WTC11 (cell line): ENCODE measurements at places on chromosomes 6 and 20.

DNA sequence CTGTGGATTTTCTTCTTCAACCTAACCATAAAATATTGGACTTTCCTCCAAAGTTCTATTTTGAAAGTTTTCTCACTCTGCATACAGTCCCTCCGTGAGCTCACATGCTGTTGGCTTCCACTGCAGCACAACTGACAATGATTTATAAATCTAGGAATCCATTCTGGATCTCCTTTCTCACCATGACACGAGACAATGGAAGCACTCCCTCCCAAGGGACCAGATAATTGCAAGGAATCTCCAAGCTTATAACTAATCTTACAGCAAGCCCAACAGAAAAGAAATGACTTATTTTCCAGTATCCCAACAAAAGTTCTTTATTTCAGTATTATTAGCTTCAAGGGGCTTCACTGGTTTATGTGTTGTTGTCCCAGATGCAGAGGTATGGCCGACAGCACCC is 729.0 kb downstream of the RFPL4B start:
- no peaks in the 10 kb centered on the region for H3K4me1 ChIP-seq
- H3K36me3 ChIP-seq: no peaks in the 10 kb centered on the region
- no peak overlapping the region for H3K27ac ChIP-seq
- no peak for DNase-seq

- H3K36me3 ChIP-seq: no peaks in the 10 kb centered on the region
- no peaks in the 10 kb centered on the region for H3K27me3 ChIP-seq
- no peak for DNase-seq
- peaks cover 4% of the 10 kb centered on the region; the same call in 1 of the 2 replicates for H3K4me1 ChIP-seq
- peak overlapping the region; percentile 45 for H3K27ac ChIP-seq
These were observed 40.0 kb downstream of the NUDT3 start for GRCh38 chr6:34352305-34352937.

- DNase-seq: peak; percentile 70
- H3K27ac ChIP-seq: no peak overlapping the region
- no peaks in the 10 kb centered on the region for H3K27me3 ChIP-seq
- H3K36me3 ChIP-seq: no peaks in the 10 kb centered on the region
These were observed 16.1 kb downstream of the FGD2 start for GRCh38 chr6:37021356-37022129.

- H3K27ac ChIP-seq: no peak overlapping the region
- H3K4me1 ChIP-seq: peaks cover 5% of the 10 kb centered on the region
- H3K4me3 ChIP-seq: no peak overlapping the region
- no peak for DNase-seq
These were observed 36.8 kb downstream of the STK35 start for GRCh38 chr20:2138396-2138795.

DNA sequence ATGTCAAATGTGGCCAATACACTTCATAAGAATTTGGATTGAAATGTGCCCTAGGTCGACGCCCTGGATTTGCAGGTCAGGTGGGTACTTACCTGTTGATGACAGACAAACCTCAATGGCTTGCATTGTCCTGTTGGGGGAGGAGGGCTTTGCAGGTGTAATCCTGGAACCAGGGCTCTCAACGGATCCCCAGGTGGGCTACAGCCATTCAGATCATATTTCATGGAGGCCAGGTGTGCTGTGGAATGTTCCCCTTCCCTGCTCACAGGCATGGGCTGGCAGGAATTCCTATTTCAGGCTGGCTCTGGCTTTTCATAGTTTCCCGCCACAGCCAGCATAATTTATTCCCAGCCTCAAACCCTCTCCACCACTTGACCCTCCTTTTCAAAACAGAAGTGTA is 254.7 kb downstream of the SMOC2 start:
- H3K4me1 ChIP-seq: peaks cover 51% of the 10 kb centered on the region
- H3K4me3 ChIP-seq: no peak overlapping the region
- peak; percentile 81 for DNase-seq
- H3K27ac ChIP-seq: peak overlapping the region; percentile 95

DNA sequence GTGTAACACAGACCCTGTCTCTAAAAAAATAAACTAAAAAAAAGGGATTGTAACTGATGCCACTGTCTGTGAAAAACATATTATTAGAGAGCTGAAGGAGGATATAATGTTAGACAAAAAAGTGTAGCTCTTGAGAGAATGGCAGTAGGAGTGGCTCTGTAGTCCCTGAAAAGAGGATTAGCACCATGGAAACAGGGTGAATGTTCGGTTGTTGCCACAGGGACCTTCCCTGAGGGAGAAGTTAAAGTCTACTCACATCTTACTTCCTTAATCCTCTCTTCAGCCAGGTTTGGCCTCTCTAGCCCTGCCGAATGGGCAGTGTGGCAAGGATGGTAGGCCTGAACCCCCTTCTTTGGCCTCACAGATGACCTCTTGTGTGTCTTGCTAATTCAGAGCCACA is 12.1 kb downstream of the SCAND1 start:
- no peak for DNase-seq
- no peak overlapping the region for H3K27ac ChIP-seq
- no peaks in the 10 kb centered on the region for H3K27me3 ChIP-seq
- no peak overlapping the region for H3K4me3 ChIP-seq
- peaks cover 13% of the 10 kb centered on the region for H3K4me1 ChIP-seq

- H3K27me3 ChIP-seq: no peaks in the 10 kb centered on the region
- no peaks in the 10 kb centered on the region for H3K36me3 ChIP-seq
- H3K27ac ChIP-seq: no peak overlapping the region
- H3K4me1 ChIP-seq: peaks cover 7% of the 10 kb centered on the region
- DNase-seq: no peak
- no peak overlapping the region for H3K4me3 ChIP-seq
These were observed 9.4 kb upstream of the HDDC2 start for GRCh38 chr6:125310994-125311649.

- H3K36me3 ChIP-seq: no peaks in the 10 kb centered on the region
- H3K27ac ChIP-seq: no peak overlapping the region
- DNase-seq: no peak
- peaks cover 26% of the 10 kb centered on the region for H3K4me1 ChIP-seq
- H3K4me3 ChIP-seq: no peak overlapping the region
- H3K27me3 ChIP-seq: no peaks in the 10 kb centered on the region
These were observed 131.3 kb downstream of the HACE1 start for GRCh38 chr6:104728448-104728847.

DNA sequence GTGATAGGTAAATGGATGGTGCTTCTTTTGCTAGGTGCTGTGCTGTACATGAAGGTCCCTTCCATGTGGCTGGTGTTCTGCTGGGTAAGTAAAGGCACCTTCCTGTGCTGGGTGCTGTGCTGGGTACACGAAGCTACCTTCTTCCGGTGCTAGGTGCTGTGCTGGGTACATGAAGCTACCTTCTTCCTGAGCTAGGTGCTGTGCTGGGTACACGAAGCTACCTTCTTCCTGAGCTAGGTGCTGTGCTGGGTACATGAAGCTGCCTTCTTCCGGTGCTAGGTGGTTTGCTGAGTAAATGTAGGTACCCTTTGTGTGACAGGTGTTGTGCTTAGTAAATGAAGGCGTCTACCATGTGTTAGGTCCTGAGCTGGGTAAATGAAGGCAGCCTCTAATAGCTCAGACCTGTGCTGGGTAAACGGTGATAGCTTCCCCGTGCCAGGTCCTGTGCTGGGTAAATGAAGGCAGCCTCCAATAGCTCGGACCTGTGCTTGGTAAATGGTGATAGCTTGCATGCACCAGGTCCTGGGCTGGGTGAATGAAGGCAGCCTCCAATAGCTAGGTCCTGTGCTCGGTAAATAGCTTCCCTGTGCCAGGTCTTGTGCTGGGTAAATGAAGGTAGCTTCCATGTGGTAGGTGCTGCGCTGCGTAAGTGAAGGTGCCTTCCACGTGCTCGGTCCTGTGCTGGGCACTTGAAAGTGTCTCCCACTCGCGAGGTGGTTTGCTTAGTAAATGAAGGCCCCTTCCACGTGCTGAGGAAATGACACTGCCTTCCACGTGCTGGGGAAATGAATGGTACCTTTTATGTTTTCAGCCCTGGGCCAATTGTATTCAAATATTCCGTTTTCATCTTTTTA is 115.5 kb downstream of the ERMARD start:
- no peak overlapping the region for H3K27ac ChIP-seq
- no peaks in the 10 kb centered on the region for H3K4me1 ChIP-seq
- DNase-seq: no peak
- no peak overlapping the region for H3K4me3 ChIP-seq
- H3K36me3 ChIP-seq: no peaks in the 10 kb centered on the region

GRCh38 chr6:125910527-125910926 is 46.0 kb upstream of the HINT3 start:
- no peak overlapping the region for H3K4me3 ChIP-seq
- no peak for DNase-seq
- no peak overlapping the region for H3K27ac ChIP-seq
- no peaks in the 10 kb centered on the region for H3K36me3 ChIP-seq

DNA sequence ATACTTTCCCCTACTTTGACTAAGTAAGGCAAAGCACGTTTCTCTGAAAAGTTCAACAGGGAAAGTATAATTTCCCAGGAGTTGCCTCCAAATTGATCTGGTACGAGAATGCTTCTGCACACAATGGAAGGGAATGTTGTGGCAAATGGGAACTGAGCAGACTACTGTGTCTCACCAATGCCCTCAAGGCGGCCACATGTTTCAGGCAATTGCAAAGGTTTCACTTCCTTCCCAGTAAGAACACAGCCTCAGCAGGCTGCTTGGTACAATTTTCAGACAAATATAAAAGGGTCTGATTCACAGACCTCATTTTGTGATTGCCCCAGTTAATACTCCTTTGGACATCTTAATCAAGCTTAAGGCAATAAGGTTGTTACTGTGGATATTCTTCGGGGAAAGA is 71.2 kb downstream of the KIAA0319 start:
- H3K36me3 ChIP-seq: no peaks in the 10 kb centered on the region
- peaks cover 4% of the 10 kb centered on the region for H3K4me1 ChIP-seq
- H3K27me3 ChIP-seq: peaks cover 26% of the 10 kb centered on the region
- no peak overlapping the region for H3K27ac ChIP-seq
- H3K4me3 ChIP-seq: no peak overlapping the region

DNA sequence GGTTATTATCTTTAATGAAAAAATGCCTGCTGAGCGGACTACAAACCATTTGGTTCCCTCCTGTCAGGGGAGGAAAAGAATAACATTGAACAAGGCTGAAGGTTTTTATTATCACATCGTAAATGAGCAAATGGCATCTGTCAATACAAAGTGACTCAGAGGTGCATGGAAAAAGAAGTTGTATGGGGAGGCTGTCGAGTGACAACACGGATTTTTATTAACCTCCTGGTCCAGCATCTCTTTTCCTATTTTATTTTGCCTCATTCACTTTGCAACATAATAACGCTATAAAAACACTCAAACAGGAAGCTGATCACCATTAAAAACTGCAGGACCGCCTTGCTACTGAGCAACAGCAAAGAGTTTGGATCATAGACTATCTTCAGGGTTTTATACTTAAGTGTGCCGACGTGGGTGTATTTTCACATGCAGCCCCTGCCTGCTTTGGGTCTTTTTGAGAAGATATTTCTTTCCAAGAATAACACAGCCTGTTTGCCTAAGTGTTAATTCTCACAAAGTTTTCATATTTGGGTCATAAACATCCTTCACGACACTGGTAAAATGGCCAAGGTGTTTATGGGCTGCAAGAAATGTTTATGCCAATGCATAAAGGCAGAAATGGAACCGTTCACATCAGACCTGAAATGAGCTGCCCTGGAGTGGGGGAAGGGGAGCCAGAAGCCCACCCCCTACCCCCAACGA is 132.1 kb upstream of the SALL4 start:
- H3K4me1 ChIP-seq: peaks cover 17% of the 10 kb centered on the region
- H3K36me3 ChIP-seq: no peaks in the 10 kb centered on the region
- no peak overlapping the region; the same call in 1 of the 2 replicates for H3K27ac ChIP-seq
- DNase-seq: no peak

DNA sequence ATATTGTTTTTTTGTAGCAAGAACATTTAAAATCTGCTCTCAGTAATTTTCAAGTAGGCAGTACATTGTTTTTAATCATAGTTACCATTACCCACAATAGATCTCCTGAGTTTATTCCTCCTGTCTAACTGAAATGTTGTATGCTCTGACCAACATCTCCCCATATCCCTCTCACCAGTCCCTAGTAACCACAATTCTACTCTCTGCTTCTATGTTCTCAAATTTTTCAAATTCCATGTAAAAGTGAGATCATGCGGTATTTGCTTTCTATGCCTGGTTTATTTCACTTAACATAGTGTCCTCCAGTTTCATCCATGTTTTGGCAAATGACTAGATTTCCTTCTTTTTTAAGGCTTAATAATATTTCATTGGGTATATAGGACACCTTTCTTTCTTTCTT is 300.5 kb downstream of the KCNQ5 start:
- no peak overlapping the region for H3K4me3 ChIP-seq
- DNase-seq: no peak
- H3K36me3 ChIP-seq: no peaks in the 10 kb centered on the region

DNA sequence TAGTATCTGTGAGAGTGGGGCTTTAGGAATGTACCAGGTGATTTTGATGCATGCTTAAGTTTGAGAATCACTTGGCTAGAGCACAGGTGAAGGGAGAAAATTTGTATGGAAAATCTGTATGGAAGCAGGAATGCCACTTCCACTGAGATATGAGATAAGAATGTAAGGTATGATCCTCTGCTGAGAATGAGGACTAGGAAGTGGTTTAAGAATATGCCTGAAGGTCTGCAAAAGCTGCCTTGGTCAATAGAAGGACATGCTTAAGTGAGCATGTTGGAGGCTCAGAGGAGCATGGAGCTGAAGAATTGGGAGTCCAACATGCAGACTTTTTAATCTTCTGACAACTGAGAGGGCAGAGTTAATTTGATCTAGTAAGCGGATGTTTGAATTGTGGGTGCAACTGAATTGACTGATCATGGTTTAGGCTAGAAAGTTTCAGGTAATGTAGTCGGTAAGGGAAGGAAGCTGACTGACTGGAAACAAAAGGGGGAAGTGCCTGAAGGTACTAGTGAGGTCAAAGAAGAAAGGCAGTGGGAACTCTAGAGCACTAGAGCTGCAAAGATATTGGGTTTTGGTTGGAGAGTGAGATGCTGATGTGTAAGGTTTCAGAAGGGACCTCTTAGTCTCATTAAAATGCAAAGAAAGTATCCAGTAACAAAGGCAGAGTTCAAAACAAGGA is 28.6 kb upstream of the NOTCH4 start:
- DNase-seq: no peak
- H3K36me3 ChIP-seq: peaks cover 15% of the 10 kb centered on the region; the same call in 1 of the 2 replicates
- H3K27me3 ChIP-seq: peaks cover 5% of the 10 kb centered on the region; the same call in 1 of the 2 replicates
- H3K27ac ChIP-seq: no peak overlapping the region

DNA sequence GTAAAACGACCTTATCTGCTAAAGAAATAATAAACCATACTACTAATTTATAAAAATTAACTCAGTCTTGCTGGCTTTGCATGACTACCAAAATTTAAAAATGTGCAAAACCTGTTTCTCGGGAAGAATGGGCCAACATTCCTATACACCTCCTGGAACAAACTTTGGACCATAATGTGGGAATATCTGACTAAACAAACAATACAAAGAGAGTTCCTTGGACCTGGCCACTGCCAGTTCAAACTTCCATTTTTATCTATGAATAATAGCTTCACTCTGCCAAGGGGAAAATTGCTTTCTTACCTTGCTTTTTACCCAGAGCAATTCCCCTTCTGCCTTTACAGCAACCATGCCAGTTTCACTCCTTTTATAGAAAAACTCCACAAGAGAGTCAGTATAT is 38.7 kb upstream of the POU5F1 start:
- no peaks in the 10 kb centered on the region for H3K27me3 ChIP-seq
- H3K4me1 ChIP-seq: peaks cover 24% of the 10 kb centered on the region
- DNase-seq: no peak
- H3K27ac ChIP-seq: no peak overlapping the region
